Astrocyte (in vitro differentiated cells and primary cell): ENCODE measurements at places on chromosomes 12 and 14.

GRCh38 chr12:24177889-24178288 lies 228.4 kb upstream of the SOX5 start:
- no peak for DNase-seq

- DNase-seq = no peak
Measured at GRCh38 chr14:54881761-54882401, 20.7 kb downstream of the GCH1 start.

- no peak for DNase-seq
Measured at GRCh38 chr12:39010406-39010805, 105.0 kb upstream of the CPNE8 start.

GRCh38 chr12:122423258-122424165 lies 1.0 kb upstream of the CLIP1 start:
- DNase-seq = peak; percentile 49

GRCh38 chr12:41745593-41745992 lies 399.1 kb downstream of the GXYLT1 start:
- no peak for DNase-seq

GRCh38 chr12:46711756-46712155 lies 114.0 kb downstream of the SLC38A4 start:
- DNase-seq = peak; percentile 23

DNA sequence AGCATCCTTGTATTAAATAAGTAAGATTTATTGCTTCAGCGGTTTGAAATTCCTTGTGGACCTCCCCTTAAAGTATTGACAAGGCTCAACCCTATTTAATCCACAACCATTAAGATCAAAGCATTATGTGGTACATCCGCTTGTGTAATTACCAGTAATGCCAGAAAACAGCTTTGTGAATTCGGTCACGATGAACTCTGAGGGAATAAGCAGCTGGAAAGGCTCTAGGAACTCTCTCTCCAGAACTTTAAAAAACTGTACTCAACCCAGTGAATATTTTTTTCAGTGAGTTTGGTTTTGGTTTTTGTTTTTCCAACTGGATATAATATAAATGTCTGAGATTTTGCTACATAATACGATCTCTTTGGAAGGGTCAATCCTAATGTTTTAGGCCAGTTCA lies 49.3 kb upstream of the DIO2 start:
- DNase-seq = no peak

DNA sequence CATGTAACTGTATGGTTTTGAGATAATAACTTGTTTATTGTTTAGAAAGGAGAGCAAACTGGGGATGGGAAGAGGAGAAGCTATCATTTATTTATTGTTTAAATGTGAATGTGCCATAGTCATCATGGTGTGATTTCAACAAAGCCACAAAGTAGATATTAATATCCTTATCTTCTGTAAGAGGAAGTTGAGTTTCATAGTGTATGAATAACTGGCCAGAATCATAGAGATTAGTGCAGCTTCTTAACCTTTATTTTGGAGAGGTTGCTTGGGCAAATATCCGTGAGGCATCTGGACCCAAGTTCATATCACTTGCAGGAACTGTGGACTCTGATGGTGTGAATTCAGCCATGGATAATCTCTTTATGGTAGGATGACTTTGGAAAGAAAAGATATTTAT lies 26.8 kb upstream of the LYZ start:
- no peak for DNase-seq

DNA sequence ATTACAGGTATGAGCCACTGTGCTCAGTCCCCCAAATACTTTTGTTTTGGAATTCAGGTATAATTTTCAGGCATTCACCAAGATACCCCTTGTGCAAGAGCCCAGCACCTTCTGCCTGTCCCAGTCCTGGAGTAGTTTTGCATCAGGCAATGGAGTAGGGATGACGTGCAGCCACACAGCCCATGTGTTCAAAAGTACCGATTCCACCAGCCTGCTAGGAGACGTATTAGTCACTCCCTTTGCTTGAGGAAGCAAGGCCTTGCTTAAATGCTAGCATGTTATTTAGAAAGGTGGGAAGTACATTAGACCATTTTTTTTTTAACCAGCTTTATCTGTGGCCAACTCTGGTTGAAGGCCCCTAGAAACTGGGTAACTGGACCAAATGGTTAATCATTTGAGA lies 15.0 kb upstream of the GALNT16 start:
- no peak for DNase-seq

DNA sequence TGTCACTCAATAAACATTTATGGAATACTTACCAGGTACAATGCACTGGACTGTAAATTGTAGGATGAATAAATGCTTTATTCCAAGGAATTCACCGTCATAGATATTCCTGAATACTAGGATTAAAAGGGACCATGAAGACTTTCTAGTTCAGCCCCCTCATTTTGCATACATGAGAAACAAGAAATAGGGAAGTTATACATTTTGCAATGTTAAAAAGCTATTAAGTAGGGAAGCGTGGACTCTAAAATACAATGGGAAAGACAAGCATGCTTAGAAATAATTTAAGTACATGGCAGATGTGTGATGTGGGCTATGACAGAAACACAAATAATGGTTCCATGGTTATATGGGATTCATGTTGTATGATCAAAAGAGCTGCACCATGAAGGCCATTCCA lies 89.4 kb upstream of the SYT10 start:
- DNase-seq = no peak

DNA sequence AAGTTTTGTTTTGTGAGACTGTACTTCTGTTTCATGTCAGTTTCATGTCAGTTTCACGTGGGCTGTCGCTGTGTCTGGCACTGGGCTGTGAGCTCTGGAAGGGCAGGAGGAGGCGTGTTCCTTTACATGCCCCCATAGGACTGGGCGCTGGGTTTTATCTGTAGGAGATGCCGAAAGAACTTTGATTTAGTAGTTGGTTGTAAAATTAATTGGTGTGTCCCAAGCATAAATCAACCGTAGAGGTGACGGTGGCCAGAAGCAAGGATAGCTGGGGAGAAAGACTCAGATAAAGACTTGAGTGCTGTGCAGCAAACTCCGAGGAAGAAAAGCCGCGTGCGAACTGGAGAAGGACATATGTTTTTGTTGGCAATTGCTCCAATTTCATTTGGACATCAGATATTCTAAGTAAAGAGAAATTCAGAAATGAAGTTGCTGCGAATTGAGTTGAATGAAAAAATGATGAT lies 182.5 kb downstream of the VRK1 start:
- no peak for DNase-seq

- DNase-seq = no peak
Measured at GRCh38 chr12:108342985-108343384, 3.9 kb upstream of the CMKLR1 start.

DNA sequence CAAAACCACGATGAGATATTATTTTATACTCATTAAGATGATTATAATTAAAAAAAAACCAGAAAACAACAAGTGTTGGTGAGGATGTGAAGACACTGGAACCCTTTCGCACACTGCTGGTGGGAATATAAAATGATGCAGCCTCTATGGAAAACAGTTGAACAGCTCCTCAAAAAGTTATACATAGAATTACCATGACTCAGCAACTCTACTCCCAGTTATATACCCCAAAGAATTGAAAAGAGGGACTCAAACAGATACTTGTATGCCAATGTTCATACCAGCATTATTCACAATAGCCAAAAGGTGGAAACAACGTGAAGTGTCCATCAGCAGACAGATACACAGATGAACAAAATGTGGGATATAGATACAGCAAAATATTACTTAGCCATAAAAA lies 53.1 kb downstream of the TAOK3 start:
- no peak for DNase-seq

DNA sequence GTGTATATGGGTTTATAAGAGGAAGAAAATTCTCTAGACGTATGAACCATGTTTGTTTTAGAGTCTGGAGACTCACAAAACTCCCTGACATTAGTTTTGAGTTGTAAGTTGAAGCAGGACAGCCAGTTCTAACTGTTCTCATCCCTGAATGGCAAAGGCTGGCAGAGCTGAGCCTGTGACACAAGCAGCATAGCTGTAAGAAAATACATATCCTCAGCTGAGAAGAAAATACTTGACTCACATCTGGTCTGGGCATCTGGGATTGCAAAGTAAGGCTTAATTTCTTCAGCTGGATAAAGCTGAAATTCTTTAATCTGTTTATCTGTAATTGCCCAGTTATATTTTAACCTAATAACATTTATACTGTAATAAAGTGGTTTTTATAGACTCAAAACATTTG lies 156.3 kb downstream of the PELI2 start:
- no peak for DNase-seq

DNA sequence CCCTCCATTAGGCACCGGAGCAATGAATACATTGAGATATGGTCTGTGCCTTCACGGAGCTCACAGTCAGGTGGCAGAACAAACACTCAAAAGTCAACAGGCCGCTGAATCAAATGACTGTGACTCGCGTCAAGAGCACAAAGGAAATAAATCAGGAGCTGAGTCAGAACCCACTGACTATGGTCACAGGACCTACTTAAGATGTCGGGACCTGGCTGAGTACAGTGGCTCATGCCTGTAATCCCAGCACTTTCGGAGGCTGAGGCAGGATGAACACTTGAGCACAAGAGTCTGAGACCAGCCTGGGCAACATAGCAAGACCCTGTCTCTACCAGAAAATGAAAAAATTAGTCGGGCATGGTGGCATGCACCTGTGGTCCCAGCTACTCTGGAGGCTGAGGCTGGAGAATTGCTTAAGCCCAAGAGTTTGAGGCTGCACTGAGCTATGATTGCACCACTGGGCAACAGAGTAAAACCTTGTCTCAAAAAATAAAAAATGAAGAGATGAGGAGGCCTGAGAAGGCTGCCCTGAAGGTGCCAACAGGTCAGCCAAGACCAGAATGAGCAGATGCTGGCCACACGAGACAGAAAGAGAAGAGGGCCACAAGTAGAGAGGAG lies 19.9 kb downstream of the TMEM233 start:
- peak; percentile 51 for DNase-seq

GRCh38 chr14:44041700-44042099 lies 465.4 kb downstream of the FSCB start:
- no peak for DNase-seq

GRCh38 chr12:80869264-80869663 lies 68.5 kb downstream of the LIN7A start:
- no peak for DNase-seq

- peak; percentile 2 for DNase-seq
Measured at GRCh38 chr14:37901978-37902377, 305.7 kb upstream of the SSTR1 start.

DNA sequence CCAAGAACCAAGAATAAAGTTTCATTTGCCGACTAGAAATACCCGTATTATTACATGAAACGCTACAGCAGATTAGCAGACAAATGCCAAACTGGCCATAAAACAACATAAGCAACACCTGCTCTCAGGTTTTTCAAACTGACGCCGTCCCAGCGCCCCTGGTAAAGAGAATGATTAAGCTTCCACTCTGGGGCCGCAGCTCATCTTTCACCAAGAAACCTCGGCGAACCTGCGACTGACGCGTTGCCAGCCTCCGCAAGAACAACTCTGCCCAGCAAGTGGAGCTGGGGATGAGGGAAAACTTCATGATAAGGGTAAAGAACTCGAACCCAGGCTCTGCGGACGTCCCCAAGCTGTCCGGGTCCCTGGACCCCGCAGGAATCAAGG lies 530 bp downstream of the ARL1 start:
- no peak for DNase-seq

DNA sequence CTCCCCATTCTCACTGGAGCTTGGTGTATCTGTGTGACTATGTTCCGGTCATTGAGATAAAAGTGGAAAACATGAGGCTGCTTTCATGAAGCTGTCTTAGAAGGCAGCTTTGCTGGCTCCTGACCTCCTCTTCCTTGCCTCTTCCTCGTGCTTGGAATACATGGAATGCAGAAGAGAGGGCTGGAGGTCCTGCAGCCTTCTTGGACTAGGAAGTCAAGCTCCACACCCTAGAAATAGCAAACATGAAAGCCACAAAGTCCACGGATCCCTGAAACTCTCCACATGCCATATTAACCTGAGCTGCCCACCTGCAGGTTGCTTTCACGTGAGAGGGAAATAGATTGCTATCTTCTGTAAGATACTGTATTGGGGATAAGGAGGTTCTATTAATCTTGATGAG lies 51.0 kb downstream of the FZD10 start:
- no peak for DNase-seq

GRCh38 chr12:100414739-100415138 lies 57.9 kb downstream of the SLC17A8 start:
- DNase-seq = no peak

DNA sequence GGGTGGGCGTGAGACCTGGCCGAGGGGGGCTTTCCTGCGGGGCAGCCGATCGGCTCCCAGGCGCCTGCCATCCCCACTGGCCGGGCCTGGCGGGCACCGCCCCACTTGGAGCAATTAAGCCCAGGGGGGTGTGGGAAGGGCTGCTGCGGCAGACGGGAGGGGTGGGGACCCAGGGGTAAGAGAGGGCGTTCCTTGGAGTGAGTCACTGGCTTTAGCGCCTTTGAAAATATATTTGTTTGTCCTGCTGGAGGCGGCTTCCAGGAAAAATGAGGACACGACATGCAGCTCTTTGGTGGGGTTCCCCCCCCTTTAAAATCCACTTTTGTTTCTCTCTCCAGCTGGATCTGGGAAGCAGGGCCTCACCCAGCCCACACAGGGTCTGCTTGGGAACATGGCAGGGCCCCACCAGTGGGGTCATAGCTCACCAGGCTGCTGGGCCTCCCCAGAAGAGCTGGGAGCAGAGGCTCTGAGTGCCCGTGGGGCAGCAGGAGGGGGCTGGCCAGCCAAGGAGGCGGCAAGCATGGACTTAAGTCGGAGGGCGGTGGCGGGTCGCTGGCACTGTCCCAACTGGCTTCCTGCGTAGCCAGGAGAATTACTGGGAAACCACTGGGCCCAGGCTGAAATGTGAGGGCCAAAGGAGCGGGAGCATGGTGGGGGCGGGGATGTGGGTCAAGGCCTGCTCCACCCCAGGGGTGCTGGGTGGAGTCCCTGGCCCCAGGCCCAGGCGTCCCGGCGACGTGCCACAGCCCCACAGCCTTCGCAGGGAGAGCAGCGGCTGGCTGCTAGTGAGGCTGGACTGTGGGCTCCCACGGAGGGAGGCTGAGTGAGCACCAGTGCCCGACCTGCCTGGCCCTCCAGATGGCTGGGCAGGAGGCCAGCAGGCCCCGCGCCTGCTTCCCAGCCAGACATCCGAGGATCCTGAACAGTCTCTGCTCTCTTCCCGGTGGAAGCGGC lies 128.0 kb downstream of the RFLNA start:
- peak; percentile 94 for DNase-seq

GRCh38 chr14:46404865-46405811 lies 246.4 kb downstream of the RPL10L start:
- no peak for DNase-seq

GRCh38 chr12:80837342-80837978 lies 100.3 kb downstream of the LIN7A start:
- DNase-seq = peak; percentile 61

DNA sequence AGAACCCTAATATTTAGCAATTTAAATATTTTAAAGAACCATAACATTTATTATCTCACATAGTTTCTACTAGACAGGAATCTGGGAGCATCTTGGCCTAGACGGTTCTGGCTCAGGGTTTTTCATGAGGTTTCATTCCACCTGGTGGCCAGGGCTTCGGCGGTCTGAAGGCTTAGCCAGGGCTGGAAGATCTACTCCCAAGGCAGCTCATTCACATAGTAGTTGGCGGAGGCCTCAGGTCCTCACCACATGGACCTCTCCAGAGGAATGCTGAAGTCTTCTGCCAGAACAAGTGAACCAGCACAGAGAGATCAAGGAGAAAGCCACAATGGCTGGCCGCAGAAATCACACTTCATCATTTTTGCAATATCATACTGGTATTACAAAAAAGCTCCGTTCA lies 68.2 kb downstream of the SINHCAF start:
- DNase-seq = no peak
